Progenitor cell of endocrine pancreas (in vitro differentiated cells): ENCODE measurements at places on chromosomes 1 and 21. TPM values are rescaled to one million over a fixed set of nuclear protein-coding genes. Genes with fewer than 3 reads are reported as not detected.

Gene FLG2
- not detected in 2 replicates for total RNA-seq

Gene DNMT3L
- not detected in 2 replicates for total RNA-seq

Gene EPRS1
- 103 TPM in 2 replicates for total RNA-seq

Gene DNAH14
- 71.7 and 77.7 TPM in 2 replicates for total RNA-seq

Gene RGS1
- total RNA-seq: 0.26 and 0.42 TPM in 2 replicates

DNA sequence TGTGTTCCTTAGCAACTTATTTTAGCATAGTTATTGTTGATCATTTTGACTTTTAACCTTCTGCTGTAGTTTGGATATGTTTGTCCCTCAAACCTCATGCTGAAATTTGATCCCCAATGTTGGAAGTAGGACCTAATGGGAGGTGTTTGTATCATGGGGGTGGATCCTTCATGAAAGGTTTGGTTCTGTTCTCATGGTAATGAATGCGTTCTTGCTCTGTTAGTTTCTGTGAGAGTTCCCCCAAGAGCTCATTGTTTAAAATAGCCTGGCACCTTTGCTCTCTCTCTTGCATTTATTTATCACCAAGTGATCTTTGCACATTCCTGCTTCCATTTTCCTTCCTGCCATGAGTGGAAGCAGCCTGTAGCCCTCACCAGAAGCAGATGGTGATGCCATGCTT lies 372.1 kb upstream of the VAMP3 start:
- H3K4me1 ChIP-seq: no peaks in the 10 kb centered on the region
- H3K27me3 ChIP-seq: no peaks in the 10 kb centered on the region
- H3K4me3 ChIP-seq: no peak overlapping the region
- H3K36me3 ChIP-seq: no peaks in the 10 kb centered on the region
- no peak overlapping the region for H3K27ac ChIP-seq
- no peak for DNase-seq

DNA sequence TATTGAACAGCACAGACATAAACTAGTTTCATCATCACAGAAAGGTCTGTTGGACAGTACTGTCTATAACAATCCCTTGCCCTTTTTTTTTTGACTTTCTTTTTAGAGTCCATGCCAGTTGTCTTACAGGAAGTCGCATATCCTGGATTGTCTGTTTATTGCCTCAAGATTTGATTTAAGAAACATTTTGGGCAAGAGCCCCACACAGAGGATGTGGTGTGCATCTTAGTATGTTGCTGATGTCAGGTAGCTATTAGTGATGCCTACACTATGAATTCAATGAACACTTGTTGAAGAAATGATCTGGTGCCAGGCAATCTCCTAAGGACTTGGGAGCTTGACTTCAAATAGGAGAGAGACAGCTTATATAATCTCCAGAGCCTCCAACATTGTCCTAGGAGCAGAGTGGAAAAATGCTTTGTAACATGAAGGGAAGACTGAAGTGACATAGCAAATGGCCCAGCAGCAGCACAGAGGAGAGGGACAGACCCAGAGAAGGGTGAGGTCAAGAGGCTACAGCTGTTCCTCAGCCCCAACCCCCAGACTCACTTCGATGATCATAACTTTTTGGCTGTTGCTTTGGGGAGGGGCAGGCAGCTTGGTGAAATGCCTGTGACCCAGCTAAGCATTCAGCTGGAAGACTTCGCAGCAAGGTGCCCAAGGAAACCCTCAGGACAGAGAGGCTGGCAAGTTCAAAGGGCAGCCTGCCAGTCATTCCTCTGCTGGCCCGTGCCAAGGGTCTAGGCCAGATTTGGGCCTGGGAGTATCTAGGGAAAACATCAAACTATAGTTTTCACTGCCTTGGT lies 7.5 kb upstream of the RAB29 start:
- H3K27ac ChIP-seq: no peak overlapping the region
- no peaks in the 10 kb centered on the region for H3K36me3 ChIP-seq
- DNase-seq: no peak
- H3K4me3 ChIP-seq: no peak overlapping the region
- H3K4me1 ChIP-seq: no peaks in the 10 kb centered on the region
- H3K27me3 ChIP-seq: no peaks in the 10 kb centered on the region

- H3K4me1 ChIP-seq: peaks cover 17% of the 10 kb centered on the region
- no peak overlapping the region for H3K27ac ChIP-seq
- no peak overlapping the region for H3K4me3 ChIP-seq
- no peak for DNase-seq
- H3K36me3 ChIP-seq: peaks cover 3% of the 10 kb centered on the region
Observed at GRCh38 chr1:24822887-24823286, 77.6 kb downstream of the CLIC4 start.

GRCh38 chr1:36384542-36385409 lies 948 bp downstream of the STK40 start:
- peak overlapping the region; percentile 99 for H3K27ac ChIP-seq
- H3K27me3 ChIP-seq: no peaks in the 10 kb centered on the region
- peak; percentile 55 for DNase-seq
- peak overlapping the region; percentile 96 for H3K4me3 ChIP-seq
- H3K36me3 ChIP-seq: no peaks in the 10 kb centered on the region

DNA sequence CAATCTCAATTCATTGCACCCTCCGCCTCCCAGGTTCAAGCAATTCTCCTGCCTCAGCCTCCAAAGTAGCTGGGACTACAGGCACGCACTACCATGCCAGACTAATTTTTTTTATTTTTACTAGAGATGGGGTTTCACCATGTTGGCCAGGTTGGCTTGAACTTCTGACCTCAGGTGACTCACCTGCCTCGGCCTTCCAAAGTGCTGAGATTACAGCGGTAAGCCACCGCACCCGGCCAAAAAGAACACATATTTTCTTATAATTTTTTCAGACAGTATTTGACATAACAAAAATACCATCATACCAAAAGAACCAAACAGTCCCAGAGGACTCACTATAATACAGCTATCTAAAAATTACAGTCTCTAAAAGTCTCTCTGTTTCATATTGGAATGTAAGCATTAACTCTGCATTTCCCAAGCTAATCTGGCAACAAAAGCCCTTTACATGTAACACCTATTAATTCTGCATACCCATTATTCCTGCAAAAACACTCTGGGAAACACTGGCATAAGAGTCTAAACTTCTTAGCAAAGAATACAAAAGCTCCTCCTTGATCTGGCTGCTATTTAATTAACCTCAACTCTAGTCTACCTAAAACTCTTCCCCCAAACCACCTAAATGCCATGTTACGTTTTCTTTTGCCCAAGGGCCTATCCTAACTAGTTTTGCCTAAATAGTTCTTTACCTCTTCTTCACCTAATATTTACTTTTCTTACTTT lies 26.9 kb downstream of the WDR26 start:
- no peak overlapping the region for H3K4me3 ChIP-seq
- peaks cover 32% of the 10 kb centered on the region for H3K36me3 ChIP-seq
- H3K27ac ChIP-seq: peak overlapping the region; percentile 22
- DNase-seq: no peak
- no peaks in the 10 kb centered on the region for H3K27me3 ChIP-seq
- peaks cover 3% of the 10 kb centered on the region for H3K4me1 ChIP-seq

DNA sequence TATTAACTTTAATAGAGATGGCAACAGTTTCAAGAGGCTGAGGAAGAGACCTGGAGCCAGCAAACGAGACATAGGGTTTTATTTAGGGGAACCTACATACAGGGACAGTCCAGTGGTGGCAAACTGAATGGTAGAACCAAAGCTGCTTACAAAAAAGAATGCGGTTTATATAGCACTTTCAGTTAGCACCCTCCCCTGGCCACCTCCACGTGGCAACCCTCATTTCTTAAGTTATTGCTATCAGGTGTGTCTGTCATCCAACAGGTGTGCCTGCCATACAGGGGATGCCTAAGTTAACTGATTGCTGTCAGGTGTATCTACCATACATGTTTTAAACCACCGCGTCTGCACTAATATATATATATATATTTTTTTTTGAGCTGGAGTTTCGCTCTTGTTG lies 129.2 kb upstream of the DUSP10 start:
- H3K27me3 ChIP-seq: peaks cover 7% of the 10 kb centered on the region
- H3K4me3 ChIP-seq: no peak overlapping the region
- no peaks in the 10 kb centered on the region for H3K4me1 ChIP-seq
- no peak overlapping the region for H3K27ac ChIP-seq

- H3K36me3 ChIP-seq: no peaks in the 10 kb centered on the region
- DNase-seq: no peak
Observed at GRCh38 chr1:211697356-211697755, 21.9 kb upstream of the NEK2 start.

DNA sequence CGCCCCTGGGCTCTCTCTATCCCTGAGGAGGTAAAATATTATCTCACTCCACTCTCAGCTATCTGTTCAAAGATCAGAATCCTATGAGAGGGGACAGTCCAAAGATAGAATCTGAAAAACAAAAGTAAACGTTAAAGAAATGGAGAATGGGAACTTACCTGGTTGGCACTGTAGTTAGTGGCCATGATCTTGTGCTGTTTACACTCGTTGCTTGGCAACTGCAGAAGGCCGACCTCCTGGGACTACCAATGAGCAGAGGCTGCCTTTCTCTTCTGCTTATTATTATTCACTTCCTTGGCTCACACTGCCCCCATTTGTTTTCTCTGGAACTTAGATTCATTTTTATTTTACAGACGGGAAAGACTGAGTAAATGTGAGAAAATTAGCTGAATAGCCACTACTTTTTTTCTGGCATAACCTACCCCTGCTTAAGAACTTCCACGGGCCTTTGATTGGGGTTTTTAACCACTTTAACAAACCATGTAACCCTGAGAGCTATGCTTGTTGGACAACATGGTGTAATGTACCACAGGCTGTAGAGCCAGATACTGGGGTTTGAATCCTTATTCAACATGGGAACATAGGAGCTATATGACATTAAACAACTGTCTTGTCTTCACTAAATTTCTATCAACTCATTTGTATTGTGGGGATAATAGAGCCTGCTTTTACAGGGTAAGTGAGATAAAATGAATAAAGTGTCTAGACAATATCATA lies at the start of gene CFAP126:
Gene CFAP126 (minus strand): TSS at position 193 of the 717 bp plus-strand sequence. CDS start 8 bp downstream, at position 185.
- H3K27ac ChIP-seq: peak within 1 kb of the TSS; percentile 58
- H3K4me3 ChIP-seq: no peak within 1 kb of the TSS
- H3K36me3 ChIP-seq: peaks cover 9% of the 10 kb centered on the region

GRCh38 chr1:188904201-188904600 lies 1573.5 kb downstream of the BRINP3 start:
- H3K4me3 ChIP-seq: no peak overlapping the region
- H3K36me3 ChIP-seq: no peaks in the 10 kb centered on the region
- no peak for DNase-seq
- peak overlapping the region; percentile 23 for H3K27ac ChIP-seq

GRCh38 chr1:26986658-26987057 lies 6.8 kb upstream of the TRNP1 start:
- no peak overlapping the region for H3K27ac ChIP-seq
- no peak for DNase-seq
- H3K27me3 ChIP-seq: no peaks in the 10 kb centered on the region
- H3K36me3 ChIP-seq: no peaks in the 10 kb centered on the region
- peaks cover 18% of the 10 kb centered on the region for H3K4me1 ChIP-seq

DNA sequence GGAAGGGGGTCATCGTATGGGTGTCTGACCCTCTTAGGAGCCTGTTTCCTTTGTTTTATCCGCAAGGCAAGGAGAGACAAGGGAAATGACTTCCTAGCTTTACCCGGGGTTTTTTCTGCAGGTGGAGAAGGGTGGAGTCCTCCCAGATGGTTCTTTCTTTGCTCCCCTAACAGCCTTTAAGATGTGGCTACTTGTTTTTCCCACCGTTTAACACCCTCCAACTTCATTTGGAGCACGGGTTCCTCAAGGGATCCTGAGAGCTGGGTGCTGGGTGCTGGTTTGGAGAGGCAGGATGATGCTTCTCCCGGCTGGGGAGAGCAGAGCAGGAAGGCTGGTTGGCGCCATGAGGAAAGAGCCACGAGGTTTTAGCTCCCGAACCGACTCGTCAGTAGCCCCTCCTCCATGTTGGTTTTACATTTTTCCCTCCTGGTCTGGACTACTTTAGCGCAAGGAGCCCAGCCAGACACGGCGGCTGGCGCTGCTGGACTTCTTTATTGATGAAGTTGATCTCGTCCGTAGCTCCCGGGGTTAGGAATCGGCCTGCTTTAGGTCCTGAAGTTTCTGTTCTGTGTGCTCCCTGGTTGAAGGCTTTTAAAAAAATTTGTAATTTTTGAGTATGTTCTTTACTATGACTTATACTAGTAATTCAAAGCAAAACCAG lies 1.4 kb downstream of the UCK2 start:
- peak; percentile 34 for DNase-seq
- H3K4me1 ChIP-seq: peaks cover 10% of the 10 kb centered on the region
- peak overlapping the region; percentile 96 for H3K27ac ChIP-seq

- no peak overlapping the region for H3K27ac ChIP-seq
- H3K4me1 ChIP-seq: peaks cover 40% of the 10 kb centered on the region
- peaks cover 3% of the 10 kb centered on the region for H3K27me3 ChIP-seq
- H3K36me3 ChIP-seq: peaks cover 1% of the 10 kb centered on the region
Observed at GRCh38 chr1:10765304-10765703, 31.1 kb downstream of the CASZ1 start.
